Activated naive CD8-positive, alpha-beta T cell treated with anti-CD3 and anti-CD28 coated beads, Interleukin-2, amount 50 U/mL, for 24 hours (primary cell): ENCODE measurements at places on chromosomes 5 and 9.

GRCh38 chr5:169637549-169638121 is 560 bp downstream of the DOCK2 start:
- DNase-seq: peak; percentile 80
- peak overlapping the region; percentile 90 for H3K4me3 ChIP-seq
- H3K27ac ChIP-seq: peak overlapping the region; percentile 93
- peaks cover 35% of the 10 kb centered on the region for H3K36me3 ChIP-seq

- no peak for DNase-seq
- H3K27me3 ChIP-seq: peaks cover 2% of the 10 kb centered on the region
- H3K4me1 ChIP-seq: no peaks in the 10 kb centered on the region
- no peak overlapping the region for H3K4me3 ChIP-seq
These were observed 119.9 kb upstream of the EFNA5 start for GRCh38 chr5:107790671-107791070.

DNA sequence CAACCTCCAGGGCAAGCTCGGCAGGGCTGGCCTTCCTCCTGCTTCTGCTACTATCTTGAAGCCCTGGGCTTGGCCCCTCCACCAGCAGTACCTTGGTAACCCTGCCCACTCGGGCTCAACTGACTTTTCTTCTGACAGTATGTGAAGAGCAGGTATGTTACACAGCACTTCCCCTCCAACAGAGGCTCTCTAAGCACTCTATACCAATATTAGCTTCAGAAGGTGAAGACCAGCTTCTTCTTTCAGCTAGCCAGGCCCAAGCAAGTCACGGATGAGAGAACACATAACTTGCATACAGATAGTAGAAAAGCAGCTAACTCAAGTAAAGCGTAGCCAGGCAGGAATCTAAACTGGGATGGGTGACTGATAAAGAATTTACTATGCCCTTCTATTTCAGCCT is 64.3 kb downstream of the FEM1C start:
- no peak overlapping the region for H3K27ac ChIP-seq
- peaks cover 40% of the 10 kb centered on the region for H3K27me3 ChIP-seq
- no peak for DNase-seq
- H3K4me1 ChIP-seq: peaks cover 11% of the 10 kb centered on the region
- no peak overlapping the region for H3K4me3 ChIP-seq

DNA sequence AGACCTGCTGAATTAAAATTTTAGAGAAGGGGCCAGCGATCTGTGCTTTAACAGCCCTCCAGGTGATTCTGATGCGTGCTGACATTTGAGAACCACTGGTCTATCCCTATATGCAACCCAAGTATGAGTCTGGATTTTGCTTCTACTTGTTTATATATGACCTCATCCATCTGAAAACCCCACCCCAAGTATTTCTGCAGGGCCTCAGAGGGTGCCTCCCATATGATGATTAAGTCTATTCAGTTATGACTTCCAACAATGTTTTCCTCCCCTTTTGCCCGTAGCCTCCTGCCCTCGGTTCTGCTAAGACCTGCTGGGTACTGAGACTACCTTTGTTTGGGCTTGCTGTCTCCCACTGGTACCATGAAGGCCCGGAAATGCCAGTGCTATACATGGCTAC is 376.0 kb upstream of the SMARCA2 start:
- no peak overlapping the region for H3K27ac ChIP-seq
- H3K36me3 ChIP-seq: no peaks in the 10 kb centered on the region
- no peak overlapping the region for H3K4me3 ChIP-seq
- H3K4me1 ChIP-seq: no peaks in the 10 kb centered on the region
- DNase-seq: no peak

DNA sequence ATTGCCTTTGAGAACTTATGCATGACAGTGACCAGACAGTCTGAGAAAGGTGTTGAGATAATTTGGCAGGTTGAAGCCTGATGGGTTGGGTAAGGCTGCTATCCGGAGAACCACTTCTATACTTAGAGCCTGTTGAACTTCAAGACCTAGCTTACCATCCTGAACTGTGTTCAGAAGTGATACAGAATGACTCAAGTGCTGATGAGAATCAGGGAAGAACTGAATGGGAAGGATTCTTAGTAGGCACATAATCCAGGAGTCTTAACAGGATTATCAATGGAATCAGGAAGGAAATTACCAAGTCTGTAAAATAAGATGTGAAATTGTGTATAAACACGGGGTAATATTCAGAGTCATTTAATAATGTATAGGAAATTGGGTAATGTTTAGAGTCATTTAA is 9.0 kb upstream of the PAPPA start:
- no peak for DNase-seq
- no peaks in the 10 kb centered on the region for H3K36me3 ChIP-seq
- H3K4me1 ChIP-seq: no peaks in the 10 kb centered on the region
- no peak overlapping the region for H3K4me3 ChIP-seq

DNA sequence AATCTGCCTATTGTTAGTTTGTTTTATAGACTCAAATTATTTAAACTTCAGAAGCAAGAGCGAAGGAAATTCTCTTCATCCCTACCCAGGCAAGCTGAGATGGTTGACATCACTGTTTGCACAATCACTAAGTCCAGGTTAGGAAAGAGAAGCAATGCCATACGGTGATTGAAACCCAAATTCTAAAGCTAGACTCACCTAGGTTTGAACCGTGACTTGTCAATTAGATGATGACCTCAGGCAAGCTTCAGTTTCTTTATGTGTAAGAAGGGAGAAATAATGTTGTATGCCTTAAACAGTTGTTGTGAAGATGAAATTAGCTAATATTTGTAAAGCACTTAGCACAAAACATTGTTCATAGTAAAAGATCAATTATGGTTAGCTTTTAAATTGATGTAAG is 96.5 kb upstream of the ANKRD55 start:
- peak overlapping the region; percentile 93 for H3K27ac ChIP-seq
- H3K4me1 ChIP-seq: peaks cover 69% of the 10 kb centered on the region
- no peak for DNase-seq
- H3K36me3 ChIP-seq: peaks cover 12% of the 10 kb centered on the region
- H3K4me3 ChIP-seq: peak overlapping the region; percentile 55
- no peaks in the 10 kb centered on the region for H3K27me3 ChIP-seq

- no peak overlapping the region for H3K27ac ChIP-seq
- H3K27me3 ChIP-seq: no peaks in the 10 kb centered on the region
- no peak for DNase-seq
- no peaks in the 10 kb centered on the region for H3K36me3 ChIP-seq
- H3K4me3 ChIP-seq: no peak overlapping the region
These were observed 354.1 kb upstream of the RFX3 start for GRCh38 chr9:3879726-3880505.

GRCh38 chr9:20811872-20812271 is 127.8 kb downstream of the FOCAD start:
- no peak overlapping the region for H3K27ac ChIP-seq
- DNase-seq: no peak
- H3K36me3 ChIP-seq: no peaks in the 10 kb centered on the region
- no peaks in the 10 kb centered on the region for H3K4me1 ChIP-seq

DNA sequence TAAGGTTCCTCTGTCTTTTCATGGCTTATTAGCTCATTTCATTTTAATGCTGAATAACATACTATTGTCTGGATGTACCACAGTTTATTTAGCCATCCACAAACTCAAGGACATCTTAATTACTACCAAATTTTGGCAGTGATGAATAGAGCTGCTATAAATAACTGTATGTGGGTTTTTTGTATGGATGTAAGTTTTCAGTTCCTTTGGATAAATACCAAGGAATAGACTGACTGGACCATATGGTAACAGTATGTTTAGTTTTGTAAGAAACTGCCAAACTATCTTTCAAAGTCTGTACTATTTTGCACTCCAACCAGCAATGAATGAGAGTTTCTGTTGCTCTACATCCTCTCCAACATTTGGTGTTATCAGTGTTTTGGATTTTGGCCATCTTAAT is 38.7 kb downstream of the SCAMP1 start:
- no peak overlapping the region for H3K27ac ChIP-seq
- peaks cover 16% of the 10 kb centered on the region for H3K36me3 ChIP-seq

DNA sequence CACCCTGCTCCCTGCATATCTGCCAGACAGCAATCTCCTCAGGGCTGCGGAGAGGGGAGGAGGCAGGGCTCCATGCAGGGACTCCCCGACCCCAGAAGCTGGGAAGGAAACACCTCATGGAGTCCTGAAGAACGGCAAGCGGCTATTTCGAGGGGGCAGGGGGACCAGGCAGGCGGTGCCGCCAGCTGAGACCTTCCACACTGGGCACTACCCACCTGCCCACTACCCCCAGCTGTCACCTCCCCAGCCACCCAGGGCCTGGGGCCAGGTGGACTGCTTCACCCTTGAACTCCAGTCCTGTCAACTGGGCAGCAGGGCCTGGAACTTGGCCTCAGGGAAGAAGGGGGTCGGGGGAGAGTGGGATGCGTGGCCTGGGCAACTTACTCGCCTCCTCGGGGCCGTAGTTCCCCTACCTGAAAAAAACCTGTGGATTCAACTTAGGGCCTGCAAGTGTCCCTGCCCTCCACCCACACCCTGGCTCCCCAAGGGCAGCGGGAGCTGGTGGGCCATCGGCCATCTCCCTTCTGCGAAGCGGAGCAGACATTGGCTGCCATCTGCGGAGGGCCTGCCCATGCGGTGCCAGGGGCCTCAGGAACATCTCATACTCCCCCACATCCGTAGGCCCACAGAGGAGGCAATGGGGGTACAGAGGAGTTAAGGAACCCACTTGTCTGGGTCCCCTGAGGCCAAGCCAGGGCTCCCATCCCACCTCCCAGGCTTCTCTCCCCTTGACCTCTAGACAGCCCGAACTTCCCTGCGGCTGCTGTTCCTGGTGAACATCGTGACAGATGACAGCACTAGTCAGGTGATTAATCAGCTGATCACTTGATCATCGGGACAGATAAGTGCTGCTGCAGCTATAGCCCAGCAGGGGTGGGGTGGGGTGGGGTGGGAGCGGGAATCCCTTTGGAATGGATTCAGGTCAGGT is 18.5 kb upstream of the RALGDS start:
- no peak for DNase-seq
- peaks cover 9% of the 10 kb centered on the region for H3K36me3 ChIP-seq
- H3K4me1 ChIP-seq: peaks cover 71% of the 10 kb centered on the region
- H3K4me3 ChIP-seq: no peak overlapping the region
- no peak overlapping the region for H3K27ac ChIP-seq

DNA sequence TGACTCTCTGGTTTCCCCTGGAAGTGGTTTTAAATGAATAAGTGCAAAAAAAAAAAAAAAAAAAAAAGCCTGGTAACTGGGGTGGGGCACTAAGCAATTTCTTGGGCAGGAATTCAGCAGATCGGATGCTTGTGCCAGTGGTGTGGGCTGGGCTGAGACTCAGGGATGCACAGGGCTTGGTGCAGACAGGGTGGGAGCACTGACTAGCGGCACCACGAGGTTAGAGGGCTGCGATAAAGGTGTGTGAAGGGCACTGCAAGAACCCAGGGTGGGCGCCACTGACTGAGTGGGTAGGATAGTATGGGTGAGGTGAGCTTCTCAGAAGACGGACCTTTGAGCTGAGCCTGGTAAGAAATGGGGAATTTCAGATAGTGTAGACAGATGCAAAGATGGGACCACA is 45.5 kb upstream of the CPLX2 start:
- no peaks in the 10 kb centered on the region for H3K36me3 ChIP-seq
- no peak overlapping the region for H3K27ac ChIP-seq
- H3K4me3 ChIP-seq: no peak overlapping the region
- peaks cover 7% of the 10 kb centered on the region for H3K27me3 ChIP-seq
- no peak for DNase-seq
- peaks cover 14% of the 10 kb centered on the region for H3K4me1 ChIP-seq

GRCh38 chr5:32949286-32949970 is 238.3 kb downstream of the NPR3 start:
- DNase-seq: no peak
- H3K4me3 ChIP-seq: no peak overlapping the region
- H3K36me3 ChIP-seq: no peaks in the 10 kb centered on the region
- no peak overlapping the region for H3K27ac ChIP-seq

DNA sequence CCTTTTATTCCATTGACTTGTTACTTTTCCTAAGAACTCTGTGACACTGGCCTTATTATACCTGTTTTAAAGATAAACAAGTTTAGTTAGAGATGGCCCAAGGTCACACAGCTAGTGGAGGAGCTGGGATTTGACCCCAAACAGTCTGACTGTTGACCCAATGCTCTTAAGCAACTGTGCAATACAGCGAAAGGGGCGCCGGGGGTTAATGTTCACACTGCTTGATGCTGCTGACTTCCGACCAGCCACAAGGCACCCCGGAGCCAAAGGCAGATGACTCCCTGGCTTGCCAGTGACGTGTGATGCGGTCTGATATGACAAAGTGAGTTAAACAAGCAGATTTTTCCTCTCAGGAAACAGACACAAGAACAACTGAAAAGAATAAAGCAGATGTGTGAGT is 23.9 kb downstream of the PIK3R1 start:
- H3K27me3 ChIP-seq: no peaks in the 10 kb centered on the region
- H3K4me3 ChIP-seq: peak overlapping the region; percentile 59
- H3K4me1 ChIP-seq: peaks cover 82% of the 10 kb centered on the region
- H3K36me3 ChIP-seq: peaks cover 23% of the 10 kb centered on the region
- H3K27ac ChIP-seq: peak overlapping the region; percentile 94

- H3K36me3 ChIP-seq: no peaks in the 10 kb centered on the region
- no peaks in the 10 kb centered on the region for H3K4me1 ChIP-seq
- no peak overlapping the region for H3K27ac ChIP-seq
- no peak overlapping the region for H3K4me3 ChIP-seq
- DNase-seq: no peak
These were observed 225.9 kb upstream of the PCSK5 start for GRCh38 chr9:75664597-75664996.

DNA sequence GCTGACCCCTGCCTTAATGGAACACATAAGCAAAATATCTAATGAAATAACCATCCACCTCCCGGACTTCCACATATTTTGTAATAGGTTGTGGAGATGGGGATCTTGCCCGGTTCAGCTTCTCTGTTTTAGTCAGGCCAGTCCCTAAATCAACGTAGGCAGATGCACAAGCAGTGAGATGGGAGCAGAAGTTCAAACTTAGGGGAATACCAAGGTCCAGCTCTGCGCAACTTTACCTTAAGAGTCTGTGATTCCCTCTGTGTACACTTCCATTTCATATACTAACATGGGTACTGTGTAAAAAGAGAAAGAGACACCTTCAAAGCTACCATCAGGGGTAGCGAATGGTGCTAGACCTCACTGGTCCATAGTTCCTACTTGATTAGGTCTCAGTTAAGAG is 110.9 kb downstream of the NTRK2 start:
- peaks cover 9% of the 10 kb centered on the region for H3K27me3 ChIP-seq
- no peaks in the 10 kb centered on the region for H3K36me3 ChIP-seq
- no peak overlapping the region for H3K27ac ChIP-seq
- DNase-seq: no peak
- H3K4me3 ChIP-seq: no peak overlapping the region
- no peaks in the 10 kb centered on the region for H3K4me1 ChIP-seq

DNA sequence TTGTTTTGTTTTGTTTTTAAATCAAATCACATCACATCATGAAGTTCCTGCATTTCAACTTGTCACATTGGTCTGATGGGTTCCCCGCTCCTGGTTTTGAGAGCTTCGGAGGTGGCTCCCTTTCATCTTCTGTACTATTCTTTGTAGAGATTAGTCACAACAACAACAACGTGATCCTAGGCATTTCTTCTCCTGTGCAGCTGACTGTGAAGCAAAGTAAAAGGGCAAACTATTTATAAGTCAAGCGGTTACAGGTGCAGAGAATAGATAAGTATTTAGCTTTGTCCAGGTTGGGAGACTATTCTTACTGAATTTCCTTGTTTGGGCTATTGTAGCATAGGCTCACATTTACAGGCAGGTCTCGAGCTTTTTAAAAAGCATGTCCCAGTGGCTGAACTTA is 197.7 kb upstream of the CDKN2B start:
- H3K4me3 ChIP-seq: no peak overlapping the region
- peaks cover 4% of the 10 kb centered on the region for H3K27me3 ChIP-seq
- peaks cover 48% of the 10 kb centered on the region for H3K4me1 ChIP-seq

- H3K4me3 ChIP-seq: no peak overlapping the region
- no peak for DNase-seq
These were observed 25.6 kb upstream of the HMGCS1 start for GRCh38 chr5:43338862-43339261.

GRCh38 chr5:42586625-42587024 is 163.4 kb downstream of the GHR start:
- no peak overlapping the region for H3K4me3 ChIP-seq
- no peak for DNase-seq
- peaks cover 11% of the 10 kb centered on the region for H3K27me3 ChIP-seq
- H3K27ac ChIP-seq: no peak overlapping the region
